Stimulated activated CD4-positive, alpha-beta T cell treated with anti-CD3 and anti-CD28 coated beads, Interleukin-15, amount 100 ng/mL, for 48 hours (primary cell): ENCODE measurements at places on chromosomes 4 and X.

- no peak for DNase-seq
Observed at GRCh38 chr4:81607950-81608349, 136.2 kb upstream of the RASGEF1B start.

- DNase-seq = no peak
Observed at GRCh38 chr4:139575072-139575471, 19.1 kb upstream of the SETD7 start.

GRCh38 chrX:17278961-17279360 lies 96.0 kb upstream of the NHS start:
- no peak for DNase-seq

DNA sequence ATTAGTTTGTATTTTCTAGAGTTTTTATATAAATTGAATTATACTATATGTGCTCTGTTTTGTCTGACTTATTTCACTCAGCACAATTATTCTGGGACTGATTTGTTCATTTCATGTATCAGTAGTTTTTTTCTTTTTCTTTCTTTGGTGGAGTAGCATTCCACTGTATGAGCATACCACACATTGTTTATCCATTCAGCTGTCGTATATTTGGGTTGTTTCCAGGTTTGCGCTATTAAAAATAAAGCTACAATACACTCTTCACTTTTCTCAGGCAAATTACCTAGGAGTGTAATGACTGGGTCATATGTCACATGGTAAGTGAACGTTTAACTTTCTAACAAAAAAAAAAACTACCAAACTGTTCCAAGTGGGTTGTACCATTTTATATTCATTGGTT lies 9.6 kb upstream of the OTUD4 start:
- no peak for DNase-seq

GRCh38 chrX:16852617-16853179 lies 17.5 kb downstream of the RBBP7 start:
- no peak for DNase-seq

GRCh38 chr4:6991771-6992557 lies 51.2 kb upstream of the TADA2B start:
- DNase-seq = no peak

DNA sequence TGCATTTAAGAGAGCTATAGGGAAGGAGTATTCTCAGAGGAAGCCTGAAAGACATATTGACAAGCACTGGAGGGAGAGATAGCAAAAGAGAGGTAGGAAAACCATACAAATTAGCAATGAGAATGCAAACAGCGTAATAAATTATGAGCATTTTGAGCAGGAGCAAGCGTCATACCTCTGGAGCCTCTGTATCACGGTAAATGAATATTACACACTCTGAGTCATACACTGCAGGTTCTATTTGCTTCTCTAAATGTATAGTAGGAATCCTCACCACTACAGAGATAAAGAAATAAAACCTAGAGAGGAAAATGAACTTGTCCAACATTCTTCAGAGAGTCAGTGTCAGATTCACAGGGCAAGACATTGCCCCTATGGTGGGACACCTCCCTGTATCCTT lies 46.4 kb upstream of the GABRE start:
- DNase-seq = no peak
